ENCODE measurements at places on chromosomes 4 and X.
A peak's percentile ranks its signal among the peaks of the same experiment; 100 is the strongest.

DNA sequence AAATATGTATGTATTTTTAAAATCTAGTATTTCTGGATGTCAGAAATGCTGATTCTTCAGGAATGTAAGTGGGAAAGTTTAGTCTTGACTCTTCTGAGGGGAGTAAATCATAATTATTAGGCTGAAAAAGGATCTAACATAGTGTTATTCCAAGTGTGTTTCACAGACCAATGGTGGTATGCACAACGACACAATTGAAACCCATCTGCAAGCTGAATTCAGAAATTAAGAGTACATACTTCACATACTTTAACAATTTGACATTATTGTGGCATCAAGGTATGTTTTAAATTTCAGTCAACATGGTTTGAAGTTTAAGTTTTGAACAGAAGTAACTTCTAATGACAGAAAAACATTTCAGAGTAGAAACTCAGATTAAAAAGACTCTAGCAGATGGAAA is 236.7 kb downstream of the SLC7A11 start:
- no peaks in the 10 kb centered on the region for H3K4me1 ChIP-seq
- no peaks in the 10 kb centered on the region for H3K27me3 ChIP-seq
- H3K4me3 ChIP-seq = no peak overlapping the region

DNA sequence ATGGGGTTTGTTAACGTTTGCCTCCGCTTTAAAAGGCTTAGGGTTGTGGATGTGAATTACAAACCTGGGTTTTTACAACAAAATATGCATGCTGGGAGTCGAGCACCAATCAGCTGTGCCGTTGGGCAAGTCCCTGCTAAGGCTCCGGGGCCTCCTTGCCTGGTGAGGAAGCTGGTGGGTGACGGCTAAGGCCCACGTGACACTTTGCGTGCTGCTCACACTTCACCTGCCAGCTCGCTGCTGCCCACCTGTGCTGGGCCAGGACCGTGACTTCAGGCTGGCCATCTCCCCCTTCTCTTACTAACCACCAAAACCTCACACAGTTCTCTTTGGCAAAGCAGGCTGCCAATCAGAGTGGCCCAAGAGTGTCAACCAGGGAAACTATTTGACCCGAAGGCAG is 178.3 kb downstream of the AFAP1 start:
- no peaks in the 10 kb centered on the region for H3K27me3 ChIP-seq
- no peaks in the 10 kb centered on the region for H3K36me3 ChIP-seq
- H3K4me3 ChIP-seq = no peak overlapping the region

DNA sequence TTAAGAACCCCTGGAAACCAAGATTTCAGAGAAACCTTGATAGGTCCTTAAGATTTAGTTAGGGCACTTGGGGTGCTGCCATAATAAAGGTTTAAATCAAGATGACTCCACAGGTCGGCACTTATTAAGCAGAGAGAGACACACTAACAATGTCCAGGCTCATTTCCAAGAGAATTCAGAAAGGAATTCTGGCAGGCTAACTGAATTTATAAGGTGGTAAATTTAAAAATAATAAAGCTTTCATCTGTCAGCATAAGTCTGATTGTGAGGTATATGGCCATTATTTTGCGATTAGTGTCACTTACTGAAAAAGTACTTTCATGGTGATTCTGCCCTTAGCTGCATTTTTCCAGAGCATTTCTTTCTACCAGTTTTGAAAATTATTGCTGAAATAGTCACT is 472.7 kb downstream of the ARAP2 start:
- H3K27ac ChIP-seq = no peak overlapping the region
- DNase-seq = no peak
- H3K4me3 ChIP-seq = no peak overlapping the region

DNA sequence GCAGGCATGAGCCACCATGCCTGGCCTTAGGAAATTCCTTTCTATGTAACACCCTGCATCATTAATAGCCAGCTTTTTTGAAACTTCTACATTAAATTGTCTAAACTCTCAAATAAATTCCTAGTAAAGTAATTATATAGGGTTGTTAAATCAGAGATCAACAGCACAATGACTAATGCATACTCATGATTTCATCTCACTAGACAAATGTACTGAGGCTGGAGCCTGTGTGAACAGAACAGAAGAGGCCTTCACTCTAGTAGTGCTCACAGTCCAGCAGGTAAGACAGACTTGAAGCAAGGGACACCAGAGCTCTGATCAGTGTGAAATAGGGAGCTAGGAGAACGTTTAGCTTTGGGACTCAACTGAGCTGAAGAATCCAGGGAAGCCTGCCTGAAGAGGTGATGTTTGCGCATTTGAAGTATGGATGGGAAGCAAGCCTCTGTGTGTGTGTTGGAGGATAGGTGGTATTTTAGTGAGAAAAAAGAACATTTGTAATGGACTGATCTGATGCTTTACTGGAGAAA is 3.9 kb downstream of the ZFP42 start:
- no peak overlapping the region for H3K27ac ChIP-seq
- peaks cover 9% of the 10 kb centered on the region for H3K27me3 ChIP-seq
- DNase-seq = no peak
- H3K36me3 ChIP-seq = peaks cover 3% of the 10 kb centered on the region
- no peaks in the 10 kb centered on the region for H3K4me1 ChIP-seq
- H3K4me3 ChIP-seq = no peak overlapping the region

DNA sequence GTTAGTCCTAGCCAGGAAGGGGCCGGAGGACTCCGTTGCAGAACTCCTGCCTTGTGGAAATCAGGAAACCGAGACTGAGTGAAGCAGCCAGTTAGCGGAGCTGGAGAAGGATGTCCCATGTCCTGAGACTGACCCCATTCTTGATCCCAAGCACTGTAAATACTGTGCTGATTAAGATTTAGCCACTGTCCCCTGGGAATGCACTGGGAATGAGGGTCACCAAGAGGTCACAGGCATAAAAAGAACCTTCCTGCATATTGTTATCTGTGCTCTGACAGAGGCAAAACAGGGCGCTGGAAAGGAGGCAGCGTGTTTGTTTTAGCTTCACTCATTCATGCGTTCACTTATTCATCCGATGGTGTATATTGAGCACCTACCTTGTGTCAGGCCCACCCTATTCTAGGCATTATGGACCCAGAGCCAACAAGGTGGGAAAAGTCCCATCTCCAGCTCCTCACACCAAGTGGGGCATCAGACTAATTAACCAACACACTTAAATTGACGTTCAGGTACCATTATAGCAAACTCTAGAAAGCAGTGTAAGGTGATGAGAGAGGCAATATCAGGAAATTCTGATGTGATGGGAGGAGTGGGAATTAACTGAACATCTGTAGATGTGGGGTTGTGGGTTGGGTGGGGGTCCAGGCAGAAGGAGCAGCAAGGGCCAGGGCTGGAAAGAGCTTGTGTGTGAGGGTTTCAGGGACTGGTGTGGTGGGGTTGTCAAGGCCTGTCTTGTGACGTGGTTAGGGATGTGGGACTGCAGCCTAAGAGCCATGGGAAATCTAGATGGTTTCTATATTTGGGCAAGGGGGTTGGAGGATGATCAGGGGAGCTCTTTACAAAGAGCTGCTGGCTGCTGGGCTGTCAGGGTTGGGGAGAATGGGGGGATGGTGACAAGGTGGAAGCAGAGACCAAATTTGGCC is 10.6 kb upstream of the SLC2A9 start:
- no peak overlapping the region for H3K27ac ChIP-seq
- no peaks in the 10 kb centered on the region for H3K36me3 ChIP-seq
- peaks cover 5% of the 10 kb centered on the region for H3K27me3 ChIP-seq
- no peak overlapping the region for H3K4me3 ChIP-seq
- H3K4me1 ChIP-seq = peaks cover 10% of the 10 kb centered on the region

GRCh38 chr4:187414716-187415115 is 580.9 kb upstream of the ZFP42 start:
- no peak overlapping the region for H3K27ac ChIP-seq
- H3K4me3 ChIP-seq = no peak overlapping the region
- DNase-seq = no peak
- H3K27me3 ChIP-seq = no peaks in the 10 kb centered on the region
- no peaks in the 10 kb centered on the region for H3K36me3 ChIP-seq

DNA sequence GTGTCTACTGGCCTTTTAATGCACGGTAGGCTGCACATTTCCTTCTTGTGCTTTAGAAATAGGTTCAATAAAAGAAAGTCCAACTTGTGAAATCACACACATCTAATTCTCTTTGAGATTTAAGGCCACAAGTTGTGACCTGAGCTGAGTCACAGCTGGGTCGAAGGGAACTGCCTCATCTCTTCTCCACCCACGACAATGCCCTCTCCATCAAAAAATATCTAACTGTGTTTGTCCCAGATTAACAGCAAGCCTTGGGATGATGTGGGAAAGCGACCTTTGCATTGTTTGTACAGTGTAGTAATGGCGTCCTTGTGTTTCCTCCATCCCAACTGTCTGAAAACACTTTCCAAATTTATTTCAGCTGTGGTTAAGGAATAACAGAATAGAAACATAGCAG is 168.9 kb downstream of the AMELX start:
- no peak for DNase-seq
- H3K27ac ChIP-seq = no peak overlapping the region
- H3K36me3 ChIP-seq = no peaks in the 10 kb centered on the region
- H3K4me3 ChIP-seq = no peak overlapping the region

GRCh38 chrX:39261446-39262147 is 460.3 kb downstream of the MID1IP1 start:
- H3K27ac ChIP-seq = peak overlapping the region; percentile 91
- no peak for DNase-seq
- H3K4me1 ChIP-seq = peaks cover 55% of the 10 kb centered on the region
- H3K36me3 ChIP-seq = peaks cover 13% of the 10 kb centered on the region

- no peak overlapping the region for H3K27ac ChIP-seq
- H3K4me1 ChIP-seq = no peaks in the 10 kb centered on the region
- H3K36me3 ChIP-seq = no peaks in the 10 kb centered on the region
- no peak for DNase-seq
Observed at GRCh38 chrX:100662796-100663195, 18.8 kb downstream of the SRPX2 start.

DNA sequence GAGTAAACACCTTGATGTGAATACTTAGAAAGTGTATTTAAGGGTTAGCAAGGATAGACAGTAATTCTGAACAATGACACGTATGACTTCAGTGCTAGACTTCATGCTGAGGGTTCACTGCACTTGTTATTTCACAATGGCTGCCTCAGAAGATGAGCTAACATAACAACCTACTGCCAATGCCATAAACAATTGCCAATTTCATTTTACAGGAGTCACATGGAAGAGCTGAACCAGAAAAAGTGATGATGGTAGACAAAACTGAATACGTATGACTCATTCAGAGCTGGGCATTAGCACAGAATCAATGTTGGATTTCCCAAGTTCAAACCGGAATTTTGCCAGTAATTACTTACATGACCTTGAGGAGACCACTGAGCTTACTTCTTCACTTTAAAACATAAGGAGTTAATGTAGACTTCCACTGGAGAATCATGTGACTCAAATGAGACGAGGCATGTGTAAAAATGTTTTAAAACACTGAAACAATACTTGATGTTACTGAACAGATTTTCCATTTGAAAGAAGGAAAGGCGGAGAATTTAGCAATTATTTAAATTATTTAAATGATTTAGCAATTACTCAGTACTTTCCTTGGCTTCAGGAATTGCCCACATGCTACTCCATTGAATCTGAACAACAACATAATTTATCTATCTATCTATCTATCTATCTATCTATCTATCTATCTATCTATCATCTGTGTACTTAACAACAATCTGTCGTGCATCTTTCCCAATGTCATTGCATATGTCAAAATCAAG is 868.5 kb upstream of the SLIT2 start:
- H3K4me3 ChIP-seq = no peak overlapping the region
- no peaks in the 10 kb centered on the region for H3K27me3 ChIP-seq
- H3K27ac ChIP-seq = no peak overlapping the region
- no peak for DNase-seq

DNA sequence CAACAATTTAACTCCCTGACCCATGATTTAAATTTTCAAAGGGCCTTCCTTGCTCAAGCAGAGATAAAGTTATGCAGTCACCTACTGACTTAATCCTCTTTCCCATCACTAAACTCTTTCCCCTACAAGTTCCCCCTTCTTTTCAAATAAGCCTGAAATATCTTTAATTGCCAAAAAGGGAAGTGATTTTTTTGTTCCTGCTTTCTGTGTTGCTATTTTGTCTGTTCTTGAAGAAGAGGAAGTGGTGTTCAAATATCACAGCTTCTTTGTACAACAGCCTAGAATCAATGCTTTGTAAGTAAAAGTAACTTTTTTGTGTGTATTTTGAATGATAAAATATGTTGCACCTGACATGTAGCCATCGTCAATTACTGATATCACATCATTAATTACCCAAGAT is 595.9 kb downstream of the CENPC start:
- no peaks in the 10 kb centered on the region for H3K36me3 ChIP-seq
- DNase-seq = no peak
- H3K27ac ChIP-seq = no peak overlapping the region

- H3K36me3 ChIP-seq = no peaks in the 10 kb centered on the region
- H3K27ac ChIP-seq = no peak overlapping the region
- no peak overlapping the region for H3K4me3 ChIP-seq
- H3K4me1 ChIP-seq = peaks cover 9% of the 10 kb centered on the region
Observed at GRCh38 chrX:38891641-38892413, 90.6 kb downstream of the MID1IP1 start.

DNA sequence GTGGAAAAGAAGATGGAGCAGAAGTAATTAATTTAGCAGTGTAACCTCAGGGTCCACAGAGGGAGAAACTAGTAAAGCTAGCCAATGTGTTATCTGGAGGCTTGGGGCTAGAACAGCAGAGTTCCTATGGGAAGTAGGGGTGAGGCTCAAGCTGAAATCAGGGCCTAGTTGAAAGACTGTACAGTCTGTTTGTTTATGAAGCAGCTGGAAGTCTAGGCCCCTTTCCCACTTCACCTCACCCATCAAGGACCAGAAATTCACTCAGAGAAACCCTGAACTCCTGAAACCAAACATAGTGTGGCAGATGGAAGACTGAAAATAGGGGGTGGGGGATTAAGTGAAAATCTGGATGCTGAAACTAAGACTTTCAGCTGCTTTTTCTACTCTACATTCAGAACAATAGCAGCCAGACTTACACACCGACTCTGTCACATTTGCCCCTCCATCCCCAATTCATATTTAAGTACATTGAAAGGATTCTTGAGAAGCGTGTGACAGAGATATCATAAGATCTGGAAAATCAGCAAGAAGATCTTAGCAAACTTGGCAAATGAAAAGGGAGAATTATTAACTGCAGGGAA is 32.6 kb upstream of the FAM241A start:
- H3K4me3 ChIP-seq = no peak overlapping the region
- H3K4me1 ChIP-seq = no peaks in the 10 kb centered on the region
- no peaks in the 10 kb centered on the region for H3K36me3 ChIP-seq
- no peaks in the 10 kb centered on the region for H3K27me3 ChIP-seq
- DNase-seq = no peak

DNA sequence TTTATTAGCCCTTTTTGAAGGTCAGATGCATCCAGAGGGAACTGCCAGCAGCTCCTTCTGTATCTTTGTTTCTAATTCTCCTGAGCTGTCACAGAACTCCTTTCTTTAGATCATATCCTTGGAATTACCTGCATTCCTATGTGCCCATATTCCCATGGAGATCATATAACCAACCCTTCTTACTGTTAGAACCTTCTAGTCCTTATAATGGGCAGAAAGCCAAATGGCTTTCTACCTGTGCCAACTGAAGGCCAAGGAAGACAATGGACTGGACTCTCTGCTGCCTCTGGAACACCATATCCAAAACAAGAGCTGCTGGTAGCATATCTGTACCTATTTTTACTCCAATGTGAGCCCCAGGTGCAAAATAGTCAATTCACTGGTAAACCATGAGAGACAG is 60.7 kb downstream of the TBC1D9 start:
- H3K4me1 ChIP-seq = no peaks in the 10 kb centered on the region
- no peak overlapping the region for H3K4me3 ChIP-seq
- DNase-seq = no peak
- no peaks in the 10 kb centered on the region for H3K27me3 ChIP-seq
- H3K27ac ChIP-seq = no peak overlapping the region
- H3K36me3 ChIP-seq = no peaks in the 10 kb centered on the region

- no peak for DNase-seq
- H3K27me3 ChIP-seq = no peaks in the 10 kb centered on the region
- peaks cover 17% of the 10 kb centered on the region for H3K4me1 ChIP-seq
- H3K36me3 ChIP-seq = peaks cover 16% of the 10 kb centered on the region
- H3K4me3 ChIP-seq = no peak overlapping the region
Observed at GRCh38 chrX:118571836-118572235, 76.2 kb downstream of the DOCK11 start.
